Stimulated activated CD4-positive, alpha-beta T cell treated with anti-CD3 and anti-CD28 coated beads, Interleukin-1b, Interleukin-23, amount 100 ng/mL, for 4 hours (primary cell): ENCODE measurements at places on chromosomes 1 and 21.

DNA sequence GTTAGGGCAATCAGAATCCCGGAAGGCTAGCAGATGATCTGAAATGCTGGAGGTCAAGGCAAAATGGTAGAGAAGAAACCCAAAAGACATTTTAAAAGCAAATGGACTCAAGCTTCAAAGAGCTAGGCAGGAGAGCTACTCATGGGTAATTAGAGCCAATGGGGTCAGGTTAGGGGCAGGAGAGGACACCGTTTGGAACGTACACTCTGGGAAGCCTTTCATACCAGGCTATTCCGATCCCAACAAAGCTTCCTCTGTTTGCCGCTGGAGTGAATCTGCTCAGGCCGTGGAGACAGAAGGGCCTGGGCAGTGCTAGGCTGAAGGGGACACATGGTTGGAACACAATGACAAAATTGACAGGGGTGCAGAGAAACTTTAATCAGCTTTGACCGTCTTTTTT lies 346.6 kb downstream of the RPS6KC1 start:
- DNase-seq, result no peak

DNA sequence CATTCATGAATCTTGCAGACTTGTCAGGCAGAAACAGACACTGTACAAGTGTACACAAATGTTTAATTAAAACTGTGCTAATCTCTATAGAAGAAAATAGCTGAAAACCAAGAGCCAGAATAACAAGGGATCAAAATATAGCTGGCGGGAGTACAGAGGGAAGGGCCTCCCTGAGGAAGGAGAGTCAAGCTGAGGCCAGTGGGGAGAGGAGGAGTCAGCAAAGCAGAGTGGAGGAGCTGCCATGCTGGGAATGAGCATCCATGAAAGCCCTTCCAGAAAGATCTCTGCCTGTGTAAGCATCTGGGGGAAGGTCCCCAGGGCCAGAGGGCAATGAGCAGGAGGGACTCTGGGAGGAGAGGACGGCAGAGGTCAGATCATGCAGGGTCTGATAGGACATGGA lies 15.1 kb downstream of the SLAMF8 start:
- DNase-seq, result no peak

- no peak for DNase-seq
Observed at GRCh38 chr1:5751833-5752745, 240.1 kb downstream of the NPHP4 start.

GRCh38 chr1:11342621-11343032 lies 69.6 kb downstream of the UBIAD1 start:
- no peak for DNase-seq

DNA sequence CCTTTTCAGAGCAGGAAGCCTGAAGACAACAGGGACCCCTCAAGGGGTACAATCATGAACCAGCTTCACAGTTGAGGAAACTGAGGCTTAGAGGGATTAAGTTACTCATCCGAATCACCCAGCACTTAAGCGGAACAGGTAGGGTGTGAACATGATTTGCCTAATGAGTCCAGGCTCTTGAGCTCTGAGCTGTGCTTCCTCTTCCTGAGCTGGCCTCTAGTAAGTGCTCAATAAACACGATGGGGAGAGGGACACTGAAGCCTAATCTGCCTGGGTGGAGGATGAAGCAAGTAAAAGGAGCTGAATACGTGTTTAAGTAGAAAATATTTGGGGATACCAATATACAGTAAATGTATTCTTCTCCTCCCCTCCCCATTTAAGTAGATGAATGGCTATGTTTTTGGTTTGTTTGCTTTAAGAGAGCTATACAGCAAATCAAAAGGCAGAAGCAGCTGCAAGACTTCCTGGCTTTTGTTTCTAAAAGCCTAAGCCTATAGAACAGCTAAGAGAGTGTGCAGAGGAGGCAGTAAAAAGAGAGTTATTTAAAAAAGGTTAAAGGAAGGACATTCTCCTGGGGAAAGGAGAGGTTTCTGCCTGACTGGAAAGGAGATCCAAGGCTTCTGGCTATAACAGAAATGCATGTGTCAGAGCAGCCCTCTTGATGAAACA lies 20.5 kb downstream of the STPG1 start:
- no peak for DNase-seq

GRCh38 chr1:224205438-224205840 lies 22.4 kb downstream of the DEGS1 start:
- DNase-seq, result no peak

- DNase-seq, result no peak
Observed at GRCh38 chr1:197995408-197996258, 78.5 kb downstream of the LHX9 start.

GRCh38 chr1:221983444-221983843 lies 241.6 kb upstream of the DUSP10 start:
- no peak for DNase-seq

- no peak for DNase-seq
Observed at GRCh38 chr21:42840411-42841155, 38.8 kb downstream of the WDR4 start.

- no peak for DNase-seq
Observed at GRCh38 chr1:172671591-172671990, 12.7 kb downstream of the FASLG start.

GRCh38 chr1:64469977-64470664 lies at the start of gene CACHD1:
TSS of gene CACHD1 (plus strand) at chr1:64470129. CDS start at chr1:64470745, 616 bp downstream.
- peak; percentile 63 for DNase-seq

- no peak for DNase-seq
Observed at GRCh38 chr1:92029241-92029922, 403 bp upstream of the EPHX4 start.

- DNase-seq, result no peak
Observed at GRCh38 chr1:40985161-40985560, 5.7 kb downstream of the CTPS1 start.

GRCh38 chr1:12206238-12206637 lies 23.6 kb upstream of the VPS13D start:
- DNase-seq, result no peak

DNA sequence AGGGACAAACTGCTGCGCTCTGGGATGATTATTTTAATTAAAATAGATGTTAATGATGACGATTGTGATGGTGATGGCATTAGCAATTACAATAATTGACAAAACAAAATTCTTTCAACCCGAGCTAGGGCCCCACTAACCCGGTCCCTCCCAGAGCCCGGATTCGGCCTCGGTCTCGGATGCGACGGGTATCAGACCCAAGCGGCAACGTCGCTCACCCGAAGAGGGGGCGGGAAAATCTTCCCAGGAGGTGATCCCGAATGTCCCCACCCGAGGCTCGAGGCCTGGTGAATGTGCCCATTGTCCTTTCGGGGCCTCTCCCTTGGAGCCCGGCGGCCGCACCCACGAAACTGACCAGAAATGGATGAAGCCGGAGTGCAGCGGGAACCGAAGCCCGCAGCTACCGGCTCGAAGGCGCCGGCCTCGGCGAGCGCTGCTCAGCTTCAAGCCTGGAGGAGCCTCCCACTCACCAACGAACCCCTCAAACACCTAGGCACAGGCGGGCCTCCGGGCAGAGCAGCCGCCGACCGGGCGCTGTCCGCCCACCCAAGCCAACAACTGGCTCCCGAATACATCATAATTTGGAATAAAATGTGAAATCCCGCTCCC lies 1.2 kb downstream of the TAL1 start:
- DNase-seq, result no peak

GRCh38 chr1:206909161-206909882 lies 12.1 kb downstream of the IL24 start:
- DNase-seq, result peak; percentile 37

DNA sequence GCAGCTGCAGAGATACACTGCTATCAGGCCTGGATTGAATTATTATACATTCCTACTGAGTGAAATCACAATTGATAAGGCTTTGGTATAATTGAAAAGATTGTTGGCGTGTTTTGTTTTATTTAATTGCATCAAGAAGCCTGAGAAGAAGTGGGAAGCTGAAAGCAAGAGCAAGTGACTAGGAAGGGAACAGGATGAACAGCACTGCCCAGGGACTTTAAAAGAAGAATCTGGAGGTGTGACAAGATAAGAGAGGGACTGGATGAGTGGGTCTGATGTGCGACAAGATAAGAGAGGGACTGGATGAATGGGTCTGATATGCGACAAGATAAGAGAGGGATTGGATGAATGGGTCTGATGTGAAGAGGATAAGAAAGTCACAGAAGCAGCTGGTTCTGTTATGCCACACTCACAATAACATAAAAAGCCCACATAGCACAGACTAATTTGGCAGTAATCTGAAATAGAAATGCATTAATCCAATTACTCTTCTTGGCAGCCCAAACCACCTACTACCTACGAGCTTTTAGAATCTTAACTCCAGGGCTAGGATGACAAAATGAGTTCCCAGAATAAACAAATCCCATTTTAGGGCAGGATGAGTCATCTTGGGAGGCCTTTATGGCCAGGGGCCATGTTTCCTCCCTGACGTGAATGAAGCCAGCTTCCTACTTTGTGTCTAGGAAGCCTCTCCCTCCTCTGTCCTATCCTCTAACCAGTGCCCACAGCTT lies 129.7 kb downstream of the DUSP10 start:
- no peak for DNase-seq

GRCh38 chr1:236514703-236515442 lies 8.9 kb upstream of the LGALS8 start:
- no peak for DNase-seq

DNA sequence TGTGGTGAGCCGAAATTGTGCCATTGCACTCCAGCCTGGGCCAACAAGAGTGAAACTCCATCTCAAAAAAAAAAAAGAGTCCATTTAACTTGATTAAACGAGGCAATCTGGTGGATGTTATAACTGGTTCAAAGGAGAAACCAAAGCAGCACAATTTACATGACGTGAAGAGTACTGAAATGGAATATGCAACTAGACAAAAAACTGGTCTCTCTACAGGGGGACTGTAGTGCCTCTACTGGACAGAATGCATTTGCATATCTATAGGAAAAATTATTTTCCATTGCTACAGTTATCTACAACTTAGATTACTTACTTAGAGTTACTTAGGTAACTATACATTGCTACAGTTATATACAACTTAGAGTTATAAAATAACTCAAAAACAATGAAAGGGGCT lies 2.7 kb upstream of the CAPN2 start:
- no peak for DNase-seq
